HFFc6 (cell line): ENCODE measurements at places on chromosomes 12 and 14. TPM values are rescaled to one million over a fixed set of nuclear protein-coding genes. Genes with fewer than 3 reads are reported as not detected.

GSC gene
- not detected in 3 replicates for total RNA-seq

DNA sequence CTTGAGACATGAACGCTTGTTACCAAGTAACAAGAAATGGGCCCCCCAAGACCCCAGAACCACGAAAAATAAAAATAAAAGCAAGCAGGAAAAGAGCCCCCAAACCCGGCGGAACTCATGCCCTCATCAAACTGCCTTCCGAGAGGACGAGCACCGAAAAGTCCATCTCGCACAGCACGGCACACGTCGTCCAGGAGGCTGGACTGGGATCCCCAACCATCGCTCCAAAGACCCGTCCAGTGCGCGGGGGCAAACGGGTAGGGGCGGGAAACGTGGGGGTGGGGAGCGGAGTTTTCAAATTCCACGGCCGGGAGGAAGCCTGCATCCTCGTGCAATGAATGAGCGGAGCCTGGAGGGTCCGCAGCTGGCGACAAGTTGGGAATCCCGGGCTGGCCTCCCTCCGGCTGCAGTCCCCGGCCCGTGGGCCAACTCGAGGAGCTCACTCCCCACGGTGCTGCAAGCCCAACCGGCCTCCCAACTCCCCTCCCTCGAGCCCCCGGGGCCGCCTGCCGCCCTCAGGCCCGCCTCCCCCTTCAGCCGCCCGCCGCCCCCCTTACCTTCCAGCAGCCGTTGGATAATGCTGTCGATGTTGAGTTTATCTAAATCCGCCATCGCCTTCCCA lies 484 bp downstream of the PPP1CC start:
- peak overlapping the region; percentile 92 for H3K27ac ChIP-seq
- H3K27me3 ChIP-seq = no peaks in the 10 kb centered on the region
- no peak for DNase-seq
- peaks cover 12% of the 10 kb centered on the region for H3K36me3 ChIP-seq
- peak overlapping the region; percentile 100 for H3K4me3 ChIP-seq

GRCh38 chr14:86540636-86541247 lies 1010.8 kb downstream of the FLRT2 start:
- H3K4me3 ChIP-seq = peak overlapping the region; percentile 70
- no peak for DNase-seq
- no peaks in the 10 kb centered on the region for H3K36me3 ChIP-seq
- no peaks in the 10 kb centered on the region for H3K27me3 ChIP-seq
- 0 out of 2 replicates have a peak overlapping the region, but pooled peaks have one; percentile 17 for H3K27ac ChIP-seq
- H3K4me1 ChIP-seq = peaks cover 14% of the 10 kb centered on the region

ESYT1 gene
- total RNA-seq = 148 to 174 TPM (median 174 TPM) in 3 replicates

JPH4 gene
- total RNA-seq = not detected in 3 replicates

- H3K27me3 ChIP-seq = no peaks in the 10 kb centered on the region
- H3K4me1 ChIP-seq = no peaks in the 10 kb centered on the region
- peaks cover 63% of the 10 kb centered on the region for H3K36me3 ChIP-seq
- DNase-seq = peak; percentile 13
- H3K27ac ChIP-seq = no peak overlapping the region
Measured at GRCh38 chr12:14473707-14474287, 93.9 kb downstream of the PLBD1 start.

- no peaks in the 10 kb centered on the region for H3K27me3 ChIP-seq
- no peaks in the 10 kb centered on the region for H3K4me1 ChIP-seq
Measured at GRCh38 chr14:54052696-54053385, 96.2 kb upstream of the BMP4 start.
